ENCODE measurements at places on chromosomes 7 and 10.

GRCh38 chr10:16819026-16819425, 1.8 kb upstream of the RSU1 start:
- DNase-seq, result no peak

GRCh38 chr7:159095979-159096411, 48.7 kb downstream of the VIPR2 start:
- no peak for DNase-seq

DNA sequence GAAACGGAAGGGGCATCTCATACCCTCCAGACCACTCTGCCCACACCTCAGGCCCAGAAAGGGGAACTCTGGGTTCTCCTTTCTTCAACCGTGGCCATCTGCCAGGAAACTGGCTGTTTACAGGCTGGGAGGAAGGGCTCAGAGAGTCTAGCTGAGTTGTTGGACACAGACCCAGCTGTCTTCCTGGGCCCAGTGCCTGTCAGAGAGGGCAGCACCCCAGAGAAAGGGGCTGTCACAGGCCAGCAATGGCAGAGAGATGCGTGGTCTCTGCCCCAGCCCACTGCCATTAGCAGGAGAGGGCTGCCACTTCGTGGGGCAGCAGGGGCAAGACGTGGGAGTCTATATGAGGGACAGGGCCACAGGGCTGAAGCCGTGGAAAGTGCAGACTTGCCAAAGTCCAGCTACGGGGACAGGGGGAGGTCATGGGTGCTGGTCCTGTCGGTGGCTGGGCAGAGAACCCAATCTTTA, 11.0 kb downstream of the GRID1 start:
- DNase-seq, result no peak

DNA sequence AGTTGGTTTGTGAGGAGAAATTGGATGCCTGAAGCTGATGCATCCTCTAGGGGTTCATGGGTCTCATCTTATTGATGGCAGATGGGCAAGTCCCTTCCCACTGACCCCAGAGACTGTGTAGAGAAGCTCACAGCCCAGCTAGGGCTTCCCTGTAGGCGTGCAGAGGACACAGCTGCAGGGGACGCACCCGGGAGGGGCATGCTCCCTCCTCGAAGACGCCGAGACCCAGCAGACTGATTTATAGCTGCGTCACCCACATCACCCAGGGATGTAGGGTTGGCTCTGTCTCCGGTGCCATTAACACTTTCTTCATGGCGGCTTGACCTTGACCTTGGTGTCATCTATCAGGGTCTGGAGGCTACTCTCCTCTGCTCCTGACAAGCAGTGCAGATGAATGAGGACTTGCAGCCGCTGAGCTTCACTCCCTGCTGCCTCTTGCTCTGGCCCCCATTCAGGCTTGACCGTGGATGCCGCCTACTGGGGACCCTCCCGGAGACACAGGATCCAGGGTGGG, 549.7 kb downstream of the TCERG1L start:
- DNase-seq, result no peak

- DNase-seq, result no peak
Observed at GRCh38 chr10:70552586-70552985, 50.0 kb downstream of the PRF1 start.

GRCh38 chr10:130806426-130806825, 505.1 kb downstream of the TCERG1L start:
- no peak for DNase-seq

DNA sequence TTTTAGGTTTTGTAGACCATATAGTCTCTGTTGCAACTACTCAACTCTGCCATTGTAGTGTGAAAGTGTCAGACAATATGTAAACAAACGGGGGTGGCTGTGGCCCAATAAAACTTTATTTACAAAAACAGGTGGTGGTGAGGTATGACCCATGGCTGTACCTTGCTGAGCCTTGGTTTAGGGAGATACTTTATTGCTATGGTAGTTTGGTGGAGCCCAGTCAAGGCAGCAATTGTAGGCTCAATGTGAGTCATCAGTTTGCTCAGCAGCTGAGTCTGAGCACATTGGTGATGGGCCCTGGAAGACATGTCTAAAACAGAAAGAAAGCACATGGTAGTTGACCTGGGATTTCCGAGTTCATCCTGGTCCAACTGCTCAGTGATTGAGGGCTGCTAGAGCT, 242.5 kb downstream of the REEP3 start:
- no peak for DNase-seq

DNA sequence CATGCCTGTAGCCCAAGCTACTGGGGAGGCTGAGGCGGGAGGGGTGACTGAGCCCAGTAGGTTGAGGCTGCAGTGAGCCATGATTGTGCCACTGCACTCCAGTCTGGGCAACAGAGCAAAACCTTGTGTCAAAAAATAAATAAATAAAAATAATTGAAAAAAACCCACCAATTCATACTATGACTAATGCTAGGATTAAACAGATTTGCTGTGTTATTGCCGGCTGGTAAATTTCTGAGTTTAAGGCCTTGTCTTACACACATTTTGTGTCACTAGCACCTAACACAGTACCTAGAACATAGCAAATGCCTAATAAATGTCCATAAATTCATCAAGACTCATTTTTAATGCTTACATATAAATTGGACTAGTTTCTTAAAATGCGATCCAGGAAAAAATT, 8.7 kb downstream of the ESYT2 start:
- DNase-seq, result no peak

GRCh38 chr10:66762218-66762729, 163.6 kb upstream of the LRRTM3 start:
- no peak for DNase-seq

DNA sequence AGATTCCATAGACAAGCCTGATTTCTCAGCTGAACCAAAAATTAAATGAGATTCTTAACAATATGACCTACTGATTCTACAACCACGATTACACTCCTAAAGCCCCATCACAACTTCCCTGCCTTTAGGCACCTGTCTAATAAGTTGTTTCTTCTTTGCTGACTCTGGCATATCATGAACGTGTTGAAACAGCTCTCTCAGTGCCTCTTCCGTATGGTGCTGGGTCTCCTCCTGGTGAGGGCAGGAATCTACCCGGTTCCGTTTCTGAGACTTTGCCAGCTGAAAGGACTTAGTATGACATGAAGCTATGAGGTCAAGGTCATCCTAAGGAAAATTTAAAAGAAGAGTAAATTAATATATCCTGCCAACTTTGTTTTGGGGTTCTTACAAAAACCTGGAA, 48.6 kb downstream of the ARHGAP19 start:
- no peak for DNase-seq

GRCh38 chr10:13993169-13993568, 337.6 kb downstream of the FRMD4A start:
- DNase-seq, result no peak

GRCh38 chr7:26860361-26860760, 4.0 kb downstream of the SKAP2 start:
- no peak for DNase-seq

GRCh38 chr10:71427246-71427645, 30.5 kb downstream of the CDH23 start:
- no peak for DNase-seq

GRCh38 chr10:11125004-11125403, 107.3 kb downstream of the CELF2 start:
- DNase-seq, result no peak

- DNase-seq, result no peak
Observed at GRCh38 chr10:99673492-99673891, 14.2 kb downstream of the ENTPD7 start.

DNA sequence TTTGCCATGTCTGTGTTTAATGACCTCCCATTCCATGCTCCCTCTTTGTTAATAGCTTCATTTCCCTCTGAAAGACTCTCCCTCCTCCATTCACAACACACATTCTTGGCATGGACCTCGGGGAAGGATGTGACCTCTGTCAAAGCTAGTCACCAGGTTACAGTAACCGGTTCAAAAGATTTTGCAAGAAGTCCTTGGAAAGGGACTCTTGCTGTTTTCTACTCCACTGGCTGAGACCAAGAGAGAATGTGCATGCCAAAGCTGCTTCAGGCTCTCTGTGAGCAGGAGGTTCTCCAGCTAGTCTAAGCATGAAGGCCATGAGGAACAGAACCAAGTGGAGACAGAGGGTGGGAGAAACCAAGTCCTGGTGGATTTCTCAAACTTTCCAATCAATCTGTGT, 732.6 kb downstream of the CCSER2 start:
- DNase-seq, result no peak

GRCh38 chr7:142785841-142786250, 15.1 kb downstream of the PRSS2 start:
- no peak for DNase-seq

GRCh38 chr10:69494626-69495558, 43.6 kb downstream of the TSPAN15 start:
- DNase-seq, result no peak

DNA sequence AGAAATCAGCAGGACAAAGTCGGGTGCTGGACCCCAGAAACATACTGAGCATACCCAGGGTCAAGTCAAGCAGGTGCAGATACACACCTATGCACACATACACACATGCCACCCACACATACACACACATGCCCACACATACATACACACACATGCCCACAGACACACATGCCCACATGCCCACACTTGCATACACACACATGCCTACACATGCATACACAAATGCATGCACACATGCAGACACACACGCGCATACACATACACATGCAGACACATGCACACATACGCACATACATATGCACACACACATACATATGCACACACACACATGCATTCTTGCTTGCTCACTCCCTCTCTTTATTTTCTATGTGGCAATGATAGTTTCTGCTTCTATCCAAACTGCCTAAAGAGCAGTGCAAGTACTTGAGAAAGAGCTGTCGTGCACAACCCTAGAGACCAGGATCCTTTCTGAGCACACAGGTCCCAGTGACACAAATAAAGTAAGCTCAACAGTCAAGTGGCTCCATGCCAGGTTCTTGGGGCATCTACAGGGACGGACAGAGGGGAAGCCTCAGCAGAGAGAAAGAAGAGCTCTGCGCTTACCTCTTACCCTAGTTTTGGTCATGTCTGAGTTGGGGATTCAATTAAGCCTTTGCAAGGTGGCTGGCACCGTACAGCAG, 83.7 kb downstream of the EBF3 start:
- DNase-seq, result no peak

GRCh38 chr7:42250411-42250810, 13.4 kb upstream of the GLI3 start:
- no peak for DNase-seq

DNA sequence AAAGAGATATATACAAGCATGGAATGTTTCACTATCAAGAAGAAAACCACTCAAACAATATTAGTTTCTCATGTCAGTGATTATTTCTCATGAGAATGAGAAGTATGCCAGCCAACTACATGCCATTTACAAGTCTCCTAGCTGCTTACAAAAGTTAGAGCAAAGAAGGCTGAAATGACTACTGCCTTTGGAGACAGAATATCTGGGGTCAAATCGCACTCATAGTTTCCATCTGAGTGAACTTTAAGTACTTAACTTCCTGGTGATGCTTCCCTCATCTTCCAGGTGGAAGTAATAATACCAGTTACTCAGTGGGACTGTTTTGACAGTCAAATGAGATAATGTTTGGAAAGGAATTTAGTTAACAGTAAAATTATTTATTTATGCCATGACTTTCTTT, 42.0 kb upstream of the RHOBTB1 start:
- DNase-seq, result no peak

- no peak for DNase-seq
Observed at GRCh38 chr10:59346321-59346720, 16.0 kb downstream of the FAM13C start.

DNA sequence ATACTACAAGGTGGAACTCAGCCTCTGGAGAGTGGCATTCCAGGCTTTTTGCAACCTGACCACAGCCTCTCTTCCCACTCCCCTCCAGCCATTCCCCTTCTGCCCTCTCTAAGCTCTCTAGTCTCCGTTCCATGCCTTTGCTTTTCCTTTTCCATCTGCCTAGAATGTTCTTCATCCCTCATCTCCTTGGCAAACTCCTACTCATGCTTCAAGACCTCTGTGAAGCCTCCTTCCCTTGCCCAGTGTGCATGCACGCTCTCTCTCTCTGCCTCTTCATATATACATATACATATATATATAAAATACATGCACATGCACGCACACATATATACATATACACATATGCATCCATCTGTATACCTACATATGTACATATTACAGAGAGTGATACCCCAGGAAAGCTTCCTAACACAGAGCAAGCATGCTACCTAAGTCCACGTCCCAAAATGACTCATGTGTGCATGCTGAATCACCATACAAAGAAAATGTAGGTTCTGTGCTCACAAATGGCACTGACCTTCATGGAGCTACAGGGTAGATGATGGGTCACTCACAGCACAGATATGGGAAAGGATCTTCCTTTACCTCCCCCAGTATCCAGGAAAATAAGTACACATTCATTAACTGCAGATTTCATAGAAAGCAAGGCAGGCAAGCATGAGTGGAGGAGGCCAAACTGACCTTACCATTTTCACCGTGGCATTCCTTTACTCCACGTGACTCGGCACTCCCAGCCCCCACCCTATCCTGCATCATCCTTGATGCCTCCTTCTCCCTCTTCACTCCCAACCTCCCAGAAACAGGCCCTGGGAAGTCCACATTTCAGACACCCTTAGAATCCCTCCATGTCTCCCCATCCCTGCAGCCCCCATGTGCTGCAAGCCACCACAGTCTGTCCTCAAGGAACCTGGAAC, 238.4 kb upstream of the ZMIZ1 start:
- DNase-seq, result no peak

DNA sequence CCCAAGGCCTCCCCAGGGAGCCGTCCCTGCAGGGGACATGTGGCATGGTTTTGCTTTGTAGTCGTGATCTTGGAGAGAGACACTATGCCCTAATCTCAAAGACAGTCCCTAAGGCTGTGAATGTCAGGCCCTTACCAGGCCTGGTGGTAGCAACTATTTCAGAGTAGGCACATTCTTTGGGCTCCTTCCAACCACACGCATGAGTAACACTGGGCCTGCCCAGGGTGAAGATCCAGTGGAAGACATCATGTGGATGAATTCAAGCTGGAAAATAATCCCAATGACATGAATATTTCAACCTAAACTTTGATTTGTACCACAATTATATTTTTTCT, 39.5 kb upstream of the INSIG1 start:
- DNase-seq, result no peak

DNA sequence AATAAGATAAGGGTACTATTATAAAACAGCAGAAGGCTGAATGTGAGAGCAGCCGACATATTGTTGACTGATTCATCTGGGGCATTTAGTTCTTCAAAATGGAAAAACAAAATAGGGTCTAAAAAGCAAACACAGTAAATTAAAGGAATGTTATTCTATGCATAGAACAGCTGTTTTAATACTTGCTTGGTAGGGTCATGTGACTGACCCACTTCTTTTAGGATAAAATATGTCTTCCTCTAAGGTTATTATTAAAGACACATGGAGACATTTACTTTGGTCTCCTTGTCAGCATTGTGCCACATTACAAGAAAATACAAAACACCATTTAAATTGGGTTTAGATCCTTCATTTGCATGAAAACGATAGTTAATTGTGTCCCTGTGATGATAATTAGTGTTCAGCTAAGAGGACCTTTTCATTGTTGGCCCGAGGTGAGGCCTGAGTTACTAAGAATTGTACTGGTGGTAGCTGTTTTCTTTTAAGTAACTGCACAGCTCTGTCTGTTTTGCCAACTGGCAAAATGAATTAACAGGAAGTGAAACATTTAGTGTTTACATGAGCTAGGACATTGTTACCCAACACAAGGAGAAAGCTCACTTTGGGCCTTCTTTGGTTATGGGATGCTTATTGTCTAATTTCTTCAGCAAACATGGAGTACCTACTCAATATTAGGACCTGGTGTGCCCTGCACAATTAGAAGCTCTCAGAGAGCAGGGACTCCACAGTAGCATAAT, 764.4 kb downstream of the LRMDA start:
- no peak for DNase-seq

- no peak for DNase-seq
Observed at GRCh38 chr10:12321641-12322040, 27.7 kb upstream of the CAMK1D start.
